ENCODE measurements at places on chromosomes 6 and 20.

GRCh38 chr20:10984913-10985312 is 311.1 kb upstream of the JAG1 start:
- DNase-seq: no peak

DNA sequence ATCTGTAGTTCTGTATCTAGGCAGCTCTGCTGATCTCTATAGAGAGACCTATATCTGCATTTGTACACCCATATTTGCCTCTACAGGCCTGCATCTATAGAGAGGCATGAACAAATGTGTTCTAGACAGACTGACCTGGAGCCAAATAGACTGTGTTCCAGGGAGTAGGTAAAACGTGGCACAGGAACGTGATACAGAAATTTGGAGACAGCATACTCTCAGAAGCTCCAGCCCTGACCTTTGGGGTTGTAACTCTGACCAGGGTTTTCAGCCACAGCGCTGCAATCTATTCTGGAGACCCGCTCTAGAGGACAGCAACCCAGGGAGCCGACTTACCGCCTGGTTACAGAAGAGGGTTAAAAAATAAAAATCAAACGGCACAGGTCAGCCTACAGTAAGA is 983 bp downstream of the RBBP9 start:
- no peak for DNase-seq

DNA sequence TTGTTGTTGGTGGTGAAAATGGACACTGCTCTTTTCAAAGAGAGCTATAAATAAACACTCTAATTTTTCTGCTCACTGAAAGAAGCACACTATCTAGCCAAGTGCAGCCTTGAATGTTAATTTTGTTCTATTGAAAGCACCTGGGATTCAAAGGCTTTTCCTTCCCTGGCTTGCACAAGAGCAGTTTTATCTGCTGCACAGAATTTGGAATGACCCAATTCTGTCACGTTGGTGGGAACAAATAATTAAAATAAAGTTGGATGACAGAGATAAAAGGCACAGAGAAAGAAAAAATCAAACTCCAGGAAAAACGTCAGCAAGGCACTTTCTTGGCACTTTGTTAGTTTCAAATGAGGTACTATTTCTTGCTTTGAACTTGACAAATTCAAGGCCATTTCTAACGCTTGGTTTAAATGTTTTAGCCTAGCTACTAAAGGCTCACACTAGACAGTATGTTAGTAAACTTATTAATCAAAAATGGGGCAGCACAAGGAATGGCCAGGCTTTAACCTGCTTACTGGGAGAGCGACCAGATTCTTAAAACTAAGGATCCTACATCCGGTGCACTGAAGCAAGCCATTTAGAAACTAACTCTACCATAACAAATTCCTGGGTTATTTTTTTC is 145.5 kb upstream of the ARG1 start:
- no peak for DNase-seq

DNA sequence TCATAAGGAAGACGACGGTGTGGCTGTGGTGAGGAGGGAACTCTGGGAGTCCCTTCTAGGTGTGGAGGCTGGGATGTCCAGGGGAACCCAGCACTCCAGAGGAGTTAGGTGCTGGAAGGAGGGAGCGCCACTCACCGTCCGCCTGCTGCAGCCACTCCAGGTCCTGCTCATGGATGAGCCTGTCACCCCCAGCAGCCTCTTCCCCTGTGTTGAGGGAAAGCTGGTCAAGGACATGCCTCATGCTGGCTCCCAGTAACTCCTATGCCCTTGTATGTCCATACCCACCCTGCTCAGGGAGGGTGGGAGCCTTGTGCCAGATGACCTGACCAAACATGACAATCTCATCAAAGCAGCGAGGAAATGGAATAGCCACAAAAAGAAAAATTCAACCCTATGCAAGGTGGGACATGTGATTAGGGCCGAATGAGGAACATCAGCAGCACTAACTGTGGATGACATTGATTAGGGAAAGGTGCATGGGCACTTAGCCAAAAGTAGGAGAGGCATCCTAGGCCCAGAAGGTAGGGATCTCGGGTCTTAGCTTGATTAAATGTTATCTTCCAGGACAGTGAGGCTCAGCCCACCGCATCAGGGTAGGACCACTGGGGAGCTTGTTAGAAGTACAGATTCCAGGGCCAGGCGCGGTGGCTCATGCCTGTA is 3.0 kb downstream of the DNPH1 start:
- no peak for DNase-seq

- no peak for DNase-seq
Measured at GRCh38 chr6:44076356-44077213, 50.7 kb downstream of the MRPL14 start.

DNA sequence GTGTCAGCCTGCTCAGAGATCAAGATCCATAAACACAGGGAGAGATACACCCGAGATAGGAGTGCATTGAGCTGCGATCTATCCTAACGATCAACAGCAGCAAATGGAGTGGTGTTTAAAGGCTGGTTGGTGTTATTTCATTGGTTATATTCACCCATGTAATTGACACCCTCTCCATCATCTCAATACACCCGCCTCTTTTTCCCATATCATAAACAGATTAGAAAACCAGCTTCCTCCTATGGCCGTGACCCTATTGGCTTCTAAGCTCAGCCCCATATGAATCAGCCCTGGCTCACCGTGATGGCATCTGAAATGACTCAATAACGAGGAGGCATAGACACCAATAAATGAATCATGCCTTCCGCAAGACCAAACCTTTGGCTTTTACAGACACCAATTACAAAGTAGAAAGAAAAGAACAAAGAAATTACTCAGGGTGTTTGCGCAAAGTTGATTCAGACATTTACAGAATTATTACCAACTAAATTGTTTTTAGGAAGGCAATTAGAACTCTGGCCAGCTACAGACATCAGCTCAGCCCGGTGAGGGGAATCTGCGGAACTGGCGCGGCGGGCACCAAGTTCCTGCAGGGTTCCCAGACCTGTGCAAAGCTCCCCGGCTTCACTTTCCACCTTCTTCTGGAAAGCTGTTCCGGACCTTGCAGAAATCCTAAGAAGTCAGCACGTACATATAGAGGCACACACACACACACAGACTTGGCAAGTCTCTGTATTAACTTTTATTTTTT is 11.5 kb downstream of the PMEPA1 start:
- no peak for DNase-seq

GRCh38 chr20:41072190-41072863 is 43.7 kb downstream of the TOP1 start:
- DNase-seq: no peak

- DNase-seq: no peak
Measured at GRCh38 chr6:40287296-40287850, 299.8 kb downstream of the LRFN2 start.

Data from NCI-H1092 (cell line).